ENCODE measurements at places on chromosomes 4 and X.
A peak's percentile ranks its signal among the peaks of the same experiment; 100 is the strongest.

- peaks cover 25% of the 10 kb centered on the region for H3K4me1 ChIP-seq
- DNase-seq, result no peak
- peak overlapping the region; percentile 50 for H3K27ac ChIP-seq
Observed at GRCh38 chr4:113162089-113162488, 112.6 kb downstream of the ANK2 start.

DNA sequence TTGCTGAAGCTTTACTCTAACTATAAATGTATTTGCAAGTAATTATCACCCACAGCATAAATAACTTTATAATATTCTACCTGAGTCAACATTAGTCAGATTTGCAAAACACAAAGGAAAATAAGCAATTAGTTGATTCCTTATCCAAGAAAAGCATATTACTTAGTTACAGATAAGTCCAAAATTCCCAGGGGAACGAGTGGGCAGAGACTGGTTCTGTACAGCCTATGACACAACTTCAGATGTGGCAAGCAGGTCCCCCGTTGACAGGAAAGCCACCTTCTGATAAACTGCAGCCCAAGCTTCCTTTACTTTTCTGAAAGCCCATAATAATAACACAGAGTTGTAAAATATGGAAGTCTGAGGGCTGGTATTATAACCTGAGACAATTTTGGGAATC is 62.4 kb upstream of the NDP start:
- peaks cover 8% of the 10 kb centered on the region for H3K4me1 ChIP-seq
- no peak overlapping the region for H3K27ac ChIP-seq
- no peak for DNase-seq
- no peaks in the 10 kb centered on the region for H3K36me3 ChIP-seq
- H3K4me3 ChIP-seq, result no peak overlapping the region

DNA sequence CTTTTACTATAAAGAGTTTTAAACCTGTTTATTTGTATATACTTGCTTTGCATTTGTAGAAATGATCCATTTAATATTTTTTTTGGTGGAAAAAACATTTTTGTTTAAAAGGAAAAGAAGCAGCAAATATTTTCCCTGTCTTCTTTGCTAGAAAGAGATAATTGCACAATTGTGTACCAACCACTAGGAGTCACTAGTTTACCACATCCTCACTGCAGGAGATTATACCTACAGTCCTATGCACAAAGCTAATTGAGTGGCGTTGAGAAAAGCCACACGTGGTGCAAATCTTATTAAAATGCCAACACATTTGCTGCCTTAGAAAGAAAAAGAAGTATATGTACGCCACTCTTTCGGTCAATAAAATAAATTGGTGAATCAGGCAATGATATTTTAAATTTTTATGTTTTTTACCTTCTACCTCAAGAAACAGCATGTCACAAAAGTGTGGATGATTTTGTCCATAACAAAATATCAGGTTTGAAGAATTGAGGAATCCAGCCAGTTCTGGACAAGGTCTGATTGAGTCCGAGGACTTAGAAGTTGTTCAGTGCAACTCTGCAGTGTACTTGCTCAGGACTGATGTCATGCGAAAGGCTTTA is 102.9 kb downstream of the GRXCR1 start:
- no peak overlapping the region for H3K4me3 ChIP-seq
- DNase-seq, result no peak
- no peaks in the 10 kb centered on the region for H3K27me3 ChIP-seq
- no peaks in the 10 kb centered on the region for H3K4me1 ChIP-seq
- no peak overlapping the region for H3K27ac ChIP-seq

DNA sequence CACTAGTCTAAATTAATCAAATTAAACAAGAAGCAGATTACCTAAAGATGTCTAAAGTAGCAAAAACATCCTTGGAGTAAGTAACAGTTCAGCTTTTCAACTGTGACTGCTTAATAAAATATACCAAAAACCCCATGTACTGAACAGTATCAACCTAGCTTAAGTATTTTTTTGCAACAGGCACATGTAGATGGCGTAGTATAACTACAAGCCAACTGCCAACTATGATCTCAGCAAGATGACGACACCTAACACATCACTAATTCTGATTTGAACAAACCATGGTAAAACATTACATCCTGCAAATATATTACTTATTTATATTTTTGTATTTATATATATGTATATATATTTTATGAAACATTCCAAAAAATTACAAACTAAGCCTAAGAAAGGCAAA is 24.5 kb downstream of the DHX15 start:
- no peaks in the 10 kb centered on the region for H3K36me3 ChIP-seq
- peaks cover 16% of the 10 kb centered on the region for H3K4me1 ChIP-seq
- DNase-seq, result no peak
- no peaks in the 10 kb centered on the region for H3K27me3 ChIP-seq
- no peak overlapping the region for H3K4me3 ChIP-seq
- no peak overlapping the region for H3K27ac ChIP-seq

- no peaks in the 10 kb centered on the region for H3K36me3 ChIP-seq
- H3K27ac ChIP-seq, result no peak overlapping the region
- peaks cover 6% of the 10 kb centered on the region for H3K27me3 ChIP-seq
- H3K4me3 ChIP-seq, result no peak overlapping the region
- peaks cover 18% of the 10 kb centered on the region for H3K4me1 ChIP-seq
Observed at GRCh38 chr4:6408263-6408662, 64.2 kb downstream of the PPP2R2C start.

DNA sequence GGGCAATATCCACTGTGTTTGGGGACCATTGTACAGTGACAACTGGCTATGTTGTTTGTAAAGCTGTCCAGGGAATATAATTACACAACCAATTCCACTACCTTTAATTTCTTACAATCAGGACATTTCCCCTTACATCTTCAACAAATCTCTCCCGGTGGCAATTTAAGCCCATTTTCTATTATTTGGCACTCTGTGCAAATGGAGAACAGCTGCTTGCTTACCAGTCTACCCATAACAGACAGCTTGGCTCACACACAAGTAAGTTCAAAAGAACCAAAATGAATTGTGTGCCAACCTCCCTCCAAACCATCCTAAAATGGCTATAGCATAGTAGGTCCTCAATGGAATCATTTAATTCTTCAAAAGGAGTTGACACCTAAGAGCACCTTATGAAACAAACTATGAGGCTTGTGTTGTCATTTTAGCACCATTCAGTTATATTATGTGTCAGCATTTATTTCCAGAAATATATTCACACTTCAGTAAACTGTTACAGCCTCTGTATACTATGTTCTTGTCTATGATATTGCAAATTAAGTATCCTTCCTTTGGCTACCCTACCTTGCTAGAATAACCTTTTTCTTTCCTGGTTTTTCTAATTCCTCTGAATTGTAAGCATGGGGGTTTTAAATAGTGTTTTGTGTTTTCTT is 18.4 kb downstream of the GABRA4 start:
- no peak overlapping the region for H3K4me3 ChIP-seq
- no peaks in the 10 kb centered on the region for H3K4me1 ChIP-seq
- H3K27me3 ChIP-seq, result no peaks in the 10 kb centered on the region
- DNase-seq, result no peak
- H3K36me3 ChIP-seq, result no peaks in the 10 kb centered on the region

DNA sequence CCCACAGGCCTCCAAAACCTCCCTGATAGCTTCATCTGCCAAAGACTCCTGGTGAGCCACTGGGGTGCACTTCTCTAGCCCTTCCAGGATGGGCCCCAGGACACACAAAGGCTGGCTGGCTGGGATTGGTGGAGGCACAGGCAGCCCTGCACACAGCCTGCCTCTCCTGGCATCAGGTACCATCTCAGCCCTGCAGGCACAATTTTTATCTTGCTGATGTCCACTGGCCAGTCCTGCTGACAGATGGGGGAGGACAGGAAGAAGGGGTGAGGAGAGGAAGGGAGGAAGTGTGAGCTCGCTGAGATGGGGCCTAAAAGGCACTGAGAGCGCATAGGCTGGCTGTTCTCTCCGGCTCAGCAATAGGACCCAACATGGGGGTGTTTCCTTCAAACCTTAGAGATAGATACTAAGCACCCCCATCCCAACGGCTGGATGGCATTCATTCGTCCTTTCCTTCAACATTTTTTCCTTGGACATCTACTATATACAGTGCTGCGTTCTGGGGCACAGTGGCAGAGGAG is 92.7 kb downstream of the PJA1 start:
- H3K36me3 ChIP-seq, result no peaks in the 10 kb centered on the region
- DNase-seq, result no peak
- no peak overlapping the region for H3K27ac ChIP-seq
- H3K4me3 ChIP-seq, result no peak overlapping the region
- peaks cover 4% of the 10 kb centered on the region for H3K4me1 ChIP-seq

DNA sequence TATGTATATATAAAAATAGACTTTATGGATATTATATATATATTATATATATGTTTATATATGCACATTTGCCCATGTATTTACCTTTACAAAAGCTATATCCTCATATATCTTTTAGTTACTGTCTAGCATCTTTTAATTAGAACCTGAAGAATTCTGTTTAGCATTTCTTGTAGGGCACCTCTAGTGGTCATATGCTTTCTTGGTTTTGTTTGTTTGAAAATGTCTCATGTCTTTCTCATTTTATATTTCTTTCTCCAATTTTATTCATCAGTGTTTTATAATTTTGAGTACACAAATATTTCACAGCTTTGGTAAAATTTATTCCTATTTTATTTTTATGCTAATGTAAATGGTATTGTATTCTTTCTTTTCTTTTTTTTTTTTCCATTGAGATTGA is 70.3 kb upstream of the SPIN4 start:
- no peak overlapping the region for H3K4me3 ChIP-seq
- no peak for DNase-seq
- H3K27ac ChIP-seq, result no peak overlapping the region
- no peaks in the 10 kb centered on the region for H3K27me3 ChIP-seq
- no peaks in the 10 kb centered on the region for H3K36me3 ChIP-seq

- no peak overlapping the region for H3K4me3 ChIP-seq
- no peak for DNase-seq
- no peaks in the 10 kb centered on the region for H3K36me3 ChIP-seq
Observed at GRCh38 chr4:87783781-87784180, 15.6 kb upstream of the IBSP start.

- H3K36me3 ChIP-seq, result peaks cover 5% of the 10 kb centered on the region
- no peaks in the 10 kb centered on the region for H3K4me1 ChIP-seq
- H3K4me3 ChIP-seq, result no peak overlapping the region
- no peaks in the 10 kb centered on the region for H3K27me3 ChIP-seq
- H3K27ac ChIP-seq, result no peak overlapping the region
- DNase-seq, result no peak
Observed at GRCh38 chr4:183599284-183599683, 59.7 kb downstream of the RWDD4 start.

- H3K36me3 ChIP-seq, result no peaks in the 10 kb centered on the region
- H3K4me1 ChIP-seq, result peaks cover 20% of the 10 kb centered on the region
- no peak overlapping the region for H3K4me3 ChIP-seq
- no peak for DNase-seq
- peaks cover 14% of the 10 kb centered on the region for H3K27me3 ChIP-seq
Observed at GRCh38 chr4:8702516-8703400, 110.2 kb downstream of the CPZ start.

- H3K27ac ChIP-seq, result no peak overlapping the region
- H3K4me3 ChIP-seq, result no peak overlapping the region
- H3K4me1 ChIP-seq, result peaks cover 5% of the 10 kb centered on the region
- no peak for DNase-seq
- no peaks in the 10 kb centered on the region for H3K36me3 ChIP-seq
- no peaks in the 10 kb centered on the region for H3K27me3 ChIP-seq
Observed at GRCh38 chr4:53908661-53909078, 155.7 kb downstream of the CHIC2 start.

DNA sequence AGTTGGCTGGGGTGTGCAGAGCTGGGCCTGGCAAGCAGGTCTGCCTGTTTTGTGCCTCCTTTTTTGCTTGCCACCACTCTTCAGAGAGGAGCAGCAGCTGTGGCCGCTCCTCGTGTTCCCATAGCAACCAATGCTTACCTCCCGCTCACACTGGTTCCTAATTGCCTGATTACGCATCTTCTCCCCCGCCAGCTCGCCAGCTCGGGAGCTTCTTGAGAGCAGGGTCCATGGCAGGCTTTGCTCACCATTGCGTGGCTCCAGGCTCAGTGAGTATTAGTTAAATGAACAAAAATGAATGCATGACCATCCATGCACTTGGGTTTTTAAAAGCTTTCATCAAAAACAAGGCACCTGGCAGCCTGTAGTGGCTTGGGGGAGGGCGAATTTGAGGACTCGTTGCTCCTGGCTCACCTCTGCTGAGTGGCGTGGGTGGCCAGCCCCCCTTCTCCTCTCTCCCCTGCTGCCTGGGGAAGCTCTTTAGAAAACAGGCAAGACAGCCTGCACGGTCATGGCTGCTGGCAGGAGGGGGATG is 14.2 kb upstream of the PJA1 start:
- peaks cover 13% of the 10 kb centered on the region for H3K4me1 ChIP-seq
- H3K36me3 ChIP-seq, result no peaks in the 10 kb centered on the region
- H3K27ac ChIP-seq, result peak overlapping the region; percentile 86
- DNase-seq, result peak; percentile 54
- H3K4me3 ChIP-seq, result peak overlapping the region; percentile 71
- H3K27me3 ChIP-seq, result peaks cover 2% of the 10 kb centered on the region

GRCh38 chr4:93605163-93605562 is 223.4 kb upstream of the ATOH1 start:
- H3K4me3 ChIP-seq, result no peak overlapping the region
- DNase-seq, result no peak
- H3K27me3 ChIP-seq, result no peaks in the 10 kb centered on the region
- no peak overlapping the region for H3K27ac ChIP-seq
- no peaks in the 10 kb centered on the region for H3K4me1 ChIP-seq

- H3K27me3 ChIP-seq, result peaks cover 2% of the 10 kb centered on the region
- H3K4me1 ChIP-seq, result peaks cover 2% of the 10 kb centered on the region
- H3K4me3 ChIP-seq, result peak overlapping the region; percentile 92
- peak overlapping the region; percentile 91 for H3K27ac ChIP-seq
Observed at GRCh38 chr4:74158466-74159142, 686 bp downstream of the MTHFD2L start.

DNA sequence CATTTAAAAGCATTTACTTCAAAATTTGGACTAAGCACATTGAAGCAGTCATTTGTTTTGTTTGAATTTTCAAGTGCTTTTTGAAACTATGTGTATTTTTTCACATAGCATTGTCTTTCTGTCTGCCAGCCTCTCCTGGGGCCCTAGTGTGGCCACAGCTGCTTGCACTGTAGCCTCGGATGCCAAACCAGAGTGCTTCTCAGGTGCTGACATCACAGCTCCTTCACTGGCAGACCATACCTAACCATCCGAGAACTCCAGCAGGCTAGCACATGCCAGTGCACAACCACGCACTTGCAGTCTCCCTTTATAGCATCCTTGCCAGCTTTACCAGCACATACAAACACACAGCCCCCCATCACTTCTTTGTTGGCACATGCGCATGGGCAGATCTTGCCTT is 1019.7 kb downstream of the STPG2 start:
- H3K4me3 ChIP-seq, result no peak overlapping the region
- H3K27ac ChIP-seq, result peak overlapping the region; percentile 7
- H3K36me3 ChIP-seq, result no peaks in the 10 kb centered on the region
- peaks cover 3% of the 10 kb centered on the region for H3K4me1 ChIP-seq

DNA sequence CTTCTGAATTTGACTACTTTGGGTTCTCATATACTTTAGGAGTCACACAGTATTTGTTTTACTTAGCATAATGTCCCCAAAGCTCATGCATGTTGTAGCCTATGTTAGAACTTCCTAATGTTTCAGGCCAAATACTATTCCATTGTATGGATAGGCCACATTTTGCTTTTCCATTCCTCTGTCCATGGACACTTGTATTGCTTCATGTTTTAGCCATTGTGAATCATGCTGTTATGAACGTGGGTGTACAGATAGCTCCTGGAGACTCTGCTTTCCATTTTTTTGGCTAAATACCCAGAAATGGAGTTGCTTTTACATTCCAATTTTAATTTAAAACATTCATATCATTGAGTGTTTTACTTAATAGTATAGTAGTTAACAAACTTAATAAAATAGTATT is 54.5 kb downstream of the HTT start:
- H3K36me3 ChIP-seq, result peaks cover 5% of the 10 kb centered on the region
- H3K27ac ChIP-seq, result no peak overlapping the region
- peaks cover 1% of the 10 kb centered on the region for H3K27me3 ChIP-seq
- no peak for DNase-seq
